T-helper 2 cell treated with Interferon-gamma antibody and Interleukin-4, amounts not matched to agents 5 μg/mL and 100 μg/mL, for 36 hours (primary cell): ENCODE measurements at places on chromosomes 2 and 18.

- no peaks in the 10 kb centered on the region for H3K27me3 ChIP-seq
- H3K4me1 ChIP-seq, result no peaks in the 10 kb centered on the region
- H3K4me3 ChIP-seq, result no peak overlapping the region
- H3K27ac ChIP-seq, result no peak overlapping the region
- no peak for DNase-seq
These were observed 74.2 kb upstream of the CELF4 start for GRCh38 chr18:37639846-37640245.

DNA sequence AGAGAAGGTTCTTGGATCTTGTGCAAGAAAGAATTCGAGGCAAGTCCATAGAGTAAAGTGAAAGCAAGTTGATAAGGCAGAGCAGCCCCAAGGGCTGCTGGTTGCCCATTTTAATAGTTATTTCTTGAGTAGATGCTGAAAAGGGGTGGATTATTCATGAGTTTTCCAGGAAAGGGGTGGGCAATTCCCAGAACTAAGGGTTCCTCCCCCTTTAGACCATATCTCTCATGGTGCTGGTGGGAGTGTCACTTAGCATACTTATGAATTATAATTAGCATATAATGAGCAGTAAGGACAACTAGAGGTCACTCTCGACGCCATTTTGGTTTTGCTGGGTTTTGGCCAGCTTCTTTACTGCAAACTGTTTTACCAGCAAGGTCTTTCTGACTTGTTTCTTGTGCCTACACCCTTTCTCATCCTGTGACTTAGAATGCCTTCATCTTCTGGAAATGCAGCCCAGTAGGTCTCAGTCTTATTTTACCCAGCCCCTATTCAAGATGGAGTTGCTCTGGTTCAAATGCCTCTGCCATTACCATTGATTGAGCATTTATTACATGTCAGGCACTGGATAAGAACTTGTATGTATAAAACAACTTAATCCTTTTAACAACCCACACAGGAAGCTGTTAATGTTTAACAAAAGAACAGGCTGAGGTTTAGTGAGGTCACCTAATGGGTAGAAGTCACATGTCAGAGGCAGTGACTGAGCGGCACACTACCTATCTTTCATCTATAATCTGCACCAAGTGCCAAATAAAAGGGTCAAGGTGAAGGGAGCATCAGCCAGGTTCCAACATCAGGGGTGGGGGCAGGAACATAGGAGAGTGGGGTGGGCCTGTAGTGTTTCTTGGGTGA is 250.9 kb downstream of the ICOS start:
- H3K4me1 ChIP-seq, result peaks cover 9% of the 10 kb centered on the region
- H3K36me3 ChIP-seq, result no peaks in the 10 kb centered on the region
- no peak overlapping the region for H3K27ac ChIP-seq
- H3K4me3 ChIP-seq, result no peak overlapping the region

- peaks cover 2% of the 10 kb centered on the region for H3K36me3 ChIP-seq
- H3K27me3 ChIP-seq, result no peaks in the 10 kb centered on the region
- peaks cover 23% of the 10 kb centered on the region for H3K4me1 ChIP-seq
- H3K27ac ChIP-seq, result peak overlapping the region; percentile 57
These were observed 537 bp downstream of the AGFG1 start for GRCh38 chr2:227472265-227473121.

DNA sequence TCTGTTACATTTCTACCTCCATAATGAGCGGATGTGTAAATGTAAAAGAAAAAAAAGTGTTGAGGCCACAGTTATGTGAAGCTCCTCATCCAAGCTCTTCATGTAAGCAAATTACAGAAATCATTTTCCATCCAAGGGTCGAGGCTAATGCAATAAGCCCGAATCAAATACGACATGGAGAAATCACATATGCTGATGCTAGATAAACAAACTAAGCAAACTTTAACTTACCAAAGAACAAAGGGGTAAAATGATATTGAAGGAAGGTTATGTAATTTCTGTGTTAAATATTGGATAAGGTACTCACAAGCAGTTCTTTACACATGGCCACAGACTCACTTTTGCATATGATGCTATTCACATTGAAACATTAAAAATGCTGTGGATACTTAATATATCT is 310.2 kb upstream of the ID2 start:
- H3K4me3 ChIP-seq, result no peak overlapping the region
- H3K36me3 ChIP-seq, result peaks cover 6% of the 10 kb centered on the region
- peaks cover 18% of the 10 kb centered on the region for H3K27me3 ChIP-seq
- no peak overlapping the region for H3K27ac ChIP-seq
- H3K4me1 ChIP-seq, result peaks cover 3% of the 10 kb centered on the region
- DNase-seq, result no peak

DNA sequence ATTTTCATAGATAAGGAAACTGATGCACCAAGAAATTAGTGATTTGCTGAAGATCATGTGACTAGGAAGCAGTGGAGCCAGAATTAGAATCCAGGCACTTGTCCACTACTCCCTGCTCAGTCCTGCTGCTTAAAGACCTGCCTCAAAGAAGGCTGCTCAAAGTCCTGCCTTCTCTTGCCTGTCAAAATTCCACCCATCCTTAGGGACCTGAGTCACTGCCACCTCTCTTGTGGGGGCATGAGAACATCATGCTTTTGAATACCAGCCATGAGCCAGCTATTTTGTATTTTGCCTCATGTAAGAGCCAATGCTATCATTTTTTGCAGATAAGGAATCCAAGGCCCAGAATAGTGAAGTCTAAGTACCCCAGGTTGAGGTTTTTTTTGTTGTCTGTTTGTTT is 47.1 kb downstream of the DDX1 start:
- DNase-seq, result no peak
- no peaks in the 10 kb centered on the region for H3K4me1 ChIP-seq
- H3K27me3 ChIP-seq, result no peaks in the 10 kb centered on the region
- no peak overlapping the region for H3K27ac ChIP-seq
- peaks cover 52% of the 10 kb centered on the region for H3K36me3 ChIP-seq
- H3K4me3 ChIP-seq, result no peak overlapping the region

- no peak for DNase-seq
- H3K4me3 ChIP-seq, result no peak overlapping the region
- H3K4me1 ChIP-seq, result no peaks in the 10 kb centered on the region
- H3K27ac ChIP-seq, result no peak overlapping the region
These were observed 207.3 kb upstream of the SOX11 start for GRCh38 chr2:5484868-5485267.

- peaks cover 2% of the 10 kb centered on the region for H3K4me1 ChIP-seq
- peaks cover 6% of the 10 kb centered on the region for H3K36me3 ChIP-seq
- no peak for DNase-seq
- peaks cover 4% of the 10 kb centered on the region for H3K27me3 ChIP-seq
These were observed 89.1 kb downstream of the ZEB2 start for GRCh38 chr2:144430722-144431391.

- H3K27ac ChIP-seq, result no peak overlapping the region
- peaks cover 9% of the 10 kb centered on the region for H3K4me1 ChIP-seq
- peaks cover 2% of the 10 kb centered on the region for H3K36me3 ChIP-seq
- peaks cover 18% of the 10 kb centered on the region for H3K27me3 ChIP-seq
These were observed 62.6 kb downstream of the MOGAT1 start for GRCh38 chr2:222733846-222734702.

DNA sequence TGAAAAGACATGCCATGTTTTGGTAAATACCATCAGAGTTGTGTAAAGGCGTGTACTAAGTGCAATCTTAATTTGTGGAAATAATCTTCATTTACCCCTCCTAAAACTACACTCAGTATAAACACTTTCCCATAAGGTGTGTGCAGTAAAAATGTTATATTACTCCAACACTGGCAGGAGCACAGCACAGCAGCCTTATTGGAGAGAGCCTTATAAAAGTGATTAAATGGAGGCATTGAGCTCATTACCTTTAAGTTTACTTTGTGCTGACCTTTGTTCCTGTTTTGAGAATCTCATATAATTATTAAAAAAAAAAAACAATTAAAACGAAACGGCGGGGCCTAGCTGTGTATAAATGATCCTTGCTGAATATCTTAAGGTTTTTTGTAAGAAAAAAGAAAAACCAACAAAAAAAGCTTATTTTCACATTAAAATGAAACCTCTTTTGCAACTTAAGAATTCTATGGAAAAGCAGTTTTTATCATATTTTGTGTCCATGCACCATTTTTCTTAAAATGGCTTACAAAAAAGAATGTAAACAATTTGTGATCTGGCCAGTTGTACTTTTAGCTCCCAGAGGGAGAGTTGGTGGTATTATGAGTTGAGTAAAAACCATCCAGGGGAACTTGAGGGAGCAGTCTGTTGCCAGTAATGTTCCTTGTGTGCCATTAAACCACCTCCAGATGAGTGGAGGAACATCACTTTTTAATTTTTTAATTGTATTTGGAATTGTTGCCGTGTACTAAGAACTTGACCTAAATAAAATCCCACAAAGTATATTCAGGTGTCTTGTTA is 103.4 kb downstream of the ABI2 start:
- no peak for DNase-seq
- H3K36me3 ChIP-seq, result peaks cover 3% of the 10 kb centered on the region
- H3K27me3 ChIP-seq, result no peaks in the 10 kb centered on the region
- no peaks in the 10 kb centered on the region for H3K4me1 ChIP-seq

DNA sequence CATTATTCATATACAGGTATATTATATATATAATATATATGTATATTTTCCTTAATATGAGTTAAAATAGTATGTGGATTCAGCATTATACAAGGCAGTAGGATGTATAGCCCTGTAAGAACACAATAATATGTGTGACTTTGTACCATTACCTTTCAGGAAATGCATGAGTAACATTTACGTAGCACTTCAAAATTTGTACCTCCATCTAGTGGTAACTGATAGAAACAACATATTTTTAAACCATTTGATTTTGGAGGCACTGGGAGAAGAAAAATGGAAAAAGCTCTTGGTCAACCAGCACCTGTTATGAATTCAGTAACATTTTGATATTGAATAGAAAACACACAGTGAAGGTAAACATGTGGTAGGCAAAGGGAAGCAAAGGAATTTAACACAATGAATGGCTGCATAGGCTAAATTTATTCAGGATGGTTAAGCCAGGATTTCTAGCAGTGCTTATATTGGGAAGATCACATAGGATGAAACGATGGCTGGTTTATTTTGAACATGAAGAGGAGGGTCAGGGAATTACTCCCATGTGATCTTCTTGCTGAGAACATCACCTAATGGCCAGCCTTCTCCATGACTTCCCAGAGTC is 565.5 kb downstream of the CCDC85A start:
- H3K4me1 ChIP-seq, result no peaks in the 10 kb centered on the region
- no peaks in the 10 kb centered on the region for H3K36me3 ChIP-seq
- no peak overlapping the region for H3K27ac ChIP-seq
- no peak for DNase-seq

- H3K27me3 ChIP-seq, result no peaks in the 10 kb centered on the region
- no peak for DNase-seq
- H3K27ac ChIP-seq, result no peak overlapping the region
These were observed 130.1 kb downstream of the ERBB4 start for GRCh38 chr2:212408524-212408923.

GRCh38 chr2:197145471-197146056 is 165.0 kb downstream of the ANKRD44 start:
- peaks cover 54% of the 10 kb centered on the region for H3K4me1 ChIP-seq
- H3K4me3 ChIP-seq, result peak overlapping the region; percentile 48
- H3K36me3 ChIP-seq, result peaks cover 50% of the 10 kb centered on the region
- DNase-seq, result peak; percentile 23
- no peaks in the 10 kb centered on the region for H3K27me3 ChIP-seq

- H3K27ac ChIP-seq, result no peak overlapping the region
- no peaks in the 10 kb centered on the region for H3K36me3 ChIP-seq
- no peaks in the 10 kb centered on the region for H3K4me1 ChIP-seq
- no peak for DNase-seq
- no peak overlapping the region for H3K4me3 ChIP-seq
These were observed 684.4 kb downstream of the IRS1 start for GRCh38 chr2:226115102-226115831.

DNA sequence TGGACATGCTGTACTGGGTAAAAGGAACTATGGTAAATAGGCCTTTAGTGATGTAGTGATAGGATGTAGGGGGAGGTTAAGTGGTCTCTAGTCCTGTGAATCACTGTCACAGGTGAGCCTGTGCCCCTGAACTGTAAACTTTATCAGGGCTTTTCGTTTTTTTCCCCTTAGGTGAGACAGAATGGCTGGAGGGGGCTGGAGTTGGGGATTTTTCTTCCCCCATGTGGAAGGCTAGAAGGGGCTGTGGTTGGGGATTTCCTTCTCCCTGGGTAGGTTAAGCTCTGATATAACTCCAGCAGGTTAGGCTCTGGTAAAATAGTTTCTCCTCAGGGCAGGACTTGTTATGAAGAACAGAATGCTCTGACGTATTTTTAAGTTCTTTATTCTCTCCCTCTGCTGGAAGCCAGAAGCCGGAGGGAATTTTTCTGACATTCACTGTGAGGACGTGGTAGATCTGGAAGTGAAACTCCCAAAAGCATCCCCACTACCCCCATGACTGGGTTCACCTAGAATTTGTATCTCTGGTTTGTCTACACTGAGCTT is 28.5 kb downstream of the PIKFYVE start:
- H3K36me3 ChIP-seq, result peaks cover 60% of the 10 kb centered on the region
- peaks cover 24% of the 10 kb centered on the region for H3K4me1 ChIP-seq
- H3K27me3 ChIP-seq, result no peaks in the 10 kb centered on the region
- H3K4me3 ChIP-seq, result no peak overlapping the region
- DNase-seq, result no peak

GRCh38 chr2:200373973-200374416 is 67.5 kb downstream of the SPATS2L start:
- H3K36me3 ChIP-seq, result no peaks in the 10 kb centered on the region
- no peaks in the 10 kb centered on the region for H3K27me3 ChIP-seq
- DNase-seq, result peak; percentile 55

DNA sequence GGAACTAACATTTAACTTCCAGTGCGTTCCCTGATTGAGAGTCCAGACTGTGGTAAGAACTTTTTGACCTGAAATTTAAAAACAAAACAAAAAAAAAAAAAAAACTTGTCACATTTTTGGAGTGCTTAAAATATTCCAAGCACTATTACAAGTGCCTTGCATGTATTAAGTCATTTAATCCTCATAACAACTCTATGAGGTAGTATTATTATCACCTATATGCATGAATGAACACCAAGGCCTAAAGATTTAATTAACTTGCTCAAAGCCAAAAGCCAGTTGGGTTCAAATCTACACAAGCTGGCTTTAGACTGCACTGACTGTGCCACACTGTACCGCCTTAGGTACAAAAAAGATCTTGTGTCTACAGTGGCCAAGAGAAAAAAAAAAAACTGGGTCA is 35.2 kb downstream of the METTL4 start:
- H3K4me3 ChIP-seq, result no peak overlapping the region
- H3K27ac ChIP-seq, result no peak overlapping the region
- no peaks in the 10 kb centered on the region for H3K4me1 ChIP-seq
- no peaks in the 10 kb centered on the region for H3K27me3 ChIP-seq
